ENCODE measurements at places on chromosomes 3 and 15. TPM values are rescaled to one million over a fixed set of nuclear protein-coding genes. Genes with fewer than 3 reads are reported as not detected.
A peak's percentile ranks its signal among the peaks of the same experiment; 100 is the strongest.

Gene RYR3
- 7.9 TPM for total RNA-seq

Gene GNB4
- total RNA-seq: 113 TPM

Gene CELSR3
- total RNA-seq: 0.26 TPM

Gene NRG4
- total RNA-seq: not detected

Gene NDUFB5
- total RNA-seq: 181 TPM

Gene SERPINI1
- total RNA-seq: 0.34 TPM

GRCh38 chr3:169865176-169865767 is 4.5 kb downstream of the LRRC31 start:
- no peak for DNase-seq
- no peak overlapping the region for H3K4me3 ChIP-seq
- no peaks in the 10 kb centered on the region for H3K36me3 ChIP-seq
- H3K27ac ChIP-seq: no peak overlapping the region
- no peaks in the 10 kb centered on the region for H3K27me3 ChIP-seq

- no peaks in the 10 kb centered on the region for H3K4me1 ChIP-seq
- H3K27ac ChIP-seq: no peak overlapping the region
- no peaks in the 10 kb centered on the region for H3K36me3 ChIP-seq
Observed at GRCh38 chr3:131568460-131568859, 65.7 kb upstream of the MRPL3 start.

GRCh38 chr3:172391592-172392302 is 56.5 kb downstream of the GHSR start:
- peak overlapping the region; percentile 74 for H3K27ac ChIP-seq
- H3K4me3 ChIP-seq: no peak overlapping the region
- peak; percentile 87 for DNase-seq
- H3K36me3 ChIP-seq: peaks cover 5% of the 10 kb centered on the region
- peaks cover 32% of the 10 kb centered on the region for H3K4me1 ChIP-seq

GRCh38 chr3:173411375-173411973 is 13.9 kb downstream of the NLGN1 start:
- DNase-seq: no peak
- peaks cover 3% of the 10 kb centered on the region for H3K27me3 ChIP-seq
- H3K27ac ChIP-seq: no peak overlapping the region
- H3K4me1 ChIP-seq: no peaks in the 10 kb centered on the region

DNA sequence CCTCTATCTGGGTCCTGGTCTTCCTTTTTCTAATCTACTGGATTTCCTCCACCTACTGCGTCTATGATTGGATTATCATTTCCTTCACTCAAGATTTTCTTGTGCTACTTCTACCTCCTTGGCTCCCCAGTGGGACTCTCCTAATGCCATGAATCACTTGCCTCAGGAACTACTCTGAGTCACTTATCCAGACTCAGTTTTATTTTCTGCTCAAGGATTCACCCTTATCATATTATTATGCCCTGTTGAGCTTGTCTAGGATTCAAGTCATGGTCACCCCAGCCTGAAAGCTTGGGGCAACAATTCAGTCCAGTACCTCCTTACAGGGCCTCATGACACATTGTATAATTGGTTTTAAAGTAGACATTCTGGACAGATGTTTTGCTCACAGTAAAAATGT is 968.1 kb downstream of the ROBO1 start:
- H3K4me1 ChIP-seq: peaks cover under 1% of the 10 kb centered on the region
- H3K27ac ChIP-seq: no peak overlapping the region
- H3K36me3 ChIP-seq: no peaks in the 10 kb centered on the region
- H3K4me3 ChIP-seq: no peak overlapping the region
- DNase-seq: no peak

GRCh38 chr3:70703305-70704102 is 391.1 kb upstream of the MDFIC2 start:
- H3K36me3 ChIP-seq: no peaks in the 10 kb centered on the region
- H3K27ac ChIP-seq: no peak overlapping the region
- peaks cover 6% of the 10 kb centered on the region for H3K4me1 ChIP-seq
- no peak for DNase-seq
- no peaks in the 10 kb centered on the region for H3K27me3 ChIP-seq

DNA sequence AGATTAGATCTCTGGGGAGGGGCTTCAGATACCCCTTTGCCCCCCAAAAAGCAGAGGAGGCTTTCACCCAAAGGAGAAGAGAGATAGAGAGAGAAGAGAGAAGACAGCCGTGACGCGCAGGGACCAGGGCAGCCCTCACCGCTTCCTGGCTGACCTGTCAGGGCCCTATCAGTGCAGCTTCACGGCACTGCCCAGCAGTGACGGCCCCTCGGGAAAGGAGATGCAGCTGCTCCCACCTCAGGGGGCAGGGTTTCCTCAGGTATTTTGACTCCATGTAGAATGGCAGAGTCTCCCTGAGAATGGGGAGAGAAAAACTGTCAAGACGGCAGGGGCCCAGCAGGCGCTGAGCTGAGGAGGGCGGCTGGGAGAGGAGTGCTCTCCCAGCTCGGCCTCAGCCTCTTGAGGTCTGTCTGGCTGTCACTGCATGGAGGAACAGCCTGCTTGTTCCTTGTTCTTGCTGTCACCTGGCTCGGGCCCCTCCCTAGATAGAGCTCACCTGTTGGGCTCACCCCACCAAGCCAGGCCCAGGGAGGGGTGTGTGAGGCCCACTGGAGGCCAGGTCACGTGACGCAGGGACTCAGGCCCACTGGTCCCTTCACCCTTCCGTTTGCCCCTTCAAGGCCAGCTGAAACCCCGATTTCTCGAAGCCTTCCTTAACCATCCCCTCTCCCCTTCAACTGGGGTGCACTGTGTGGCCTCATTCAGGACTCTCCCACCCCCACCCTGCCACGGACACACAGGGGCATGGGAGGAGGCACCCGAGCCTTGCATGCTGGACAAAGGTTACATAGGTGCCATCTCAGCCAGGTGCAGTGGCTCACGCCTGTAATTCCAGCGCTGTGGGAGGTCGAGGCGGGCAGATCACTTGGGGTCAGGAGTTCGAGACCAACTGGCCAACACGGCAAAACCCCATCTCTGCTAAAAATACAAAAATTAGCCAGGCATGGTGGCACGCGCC is 28.2 kb downstream of the LOXL1 start:
- no peak for DNase-seq
- no peaks in the 10 kb centered on the region for H3K27me3 ChIP-seq
- H3K36me3 ChIP-seq: no peaks in the 10 kb centered on the region
- no peak overlapping the region for H3K4me3 ChIP-seq

- H3K27me3 ChIP-seq: no peaks in the 10 kb centered on the region
- H3K36me3 ChIP-seq: no peaks in the 10 kb centered on the region
- no peak for DNase-seq
- no peak overlapping the region for H3K27ac ChIP-seq
- H3K4me1 ChIP-seq: peaks cover 20% of the 10 kb centered on the region
- H3K4me3 ChIP-seq: no peak overlapping the region
Observed at GRCh38 chr3:54759166-54759565, 168.7 kb downstream of the LRTM1 start.

- H3K27ac ChIP-seq: no peak overlapping the region
- H3K4me3 ChIP-seq: no peak overlapping the region
- DNase-seq: no peak
- H3K36me3 ChIP-seq: no peaks in the 10 kb centered on the region
- no peaks in the 10 kb centered on the region for H3K27me3 ChIP-seq
Observed at GRCh38 chr15:69661871-69662644, 209.4 kb downstream of the RPLP1 start.

DNA sequence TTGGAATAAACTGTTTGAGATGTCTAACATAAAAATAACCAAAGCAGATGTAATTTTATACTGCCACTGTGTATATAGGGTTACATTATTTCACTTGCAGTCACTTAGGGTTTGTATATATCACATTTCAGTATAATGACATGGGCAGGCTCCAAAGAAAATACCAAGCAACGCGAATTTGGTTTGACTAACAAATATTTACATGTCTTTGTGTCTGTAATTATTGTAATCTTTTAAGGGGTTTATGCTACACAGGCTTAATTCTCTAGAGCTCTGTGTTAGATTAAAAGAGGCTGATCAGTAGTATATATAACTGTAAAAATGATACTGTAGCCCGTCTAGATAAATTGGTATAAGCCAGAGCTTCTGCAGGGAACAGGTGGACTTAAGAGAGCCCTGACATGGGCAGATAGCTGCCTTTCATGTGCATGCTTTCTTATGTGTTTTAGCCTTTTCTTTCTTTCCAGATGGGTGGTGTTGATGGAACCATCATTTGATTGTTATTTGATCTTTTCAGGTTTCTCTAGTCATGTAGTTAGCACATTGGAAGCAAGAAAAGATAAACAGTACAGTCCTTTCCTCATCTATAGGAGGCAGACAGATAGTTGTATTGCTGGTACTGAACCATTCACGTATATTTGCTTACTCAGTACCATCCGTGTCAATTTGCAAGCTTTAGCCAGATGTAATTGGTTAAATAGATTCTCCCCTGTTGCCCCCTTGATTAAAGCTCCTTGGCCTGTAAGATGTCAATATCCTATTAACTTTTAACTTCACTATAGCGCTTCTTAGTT is 86.1 kb downstream of the GALK2 start:
- no peak for DNase-seq
- no peak overlapping the region for H3K27ac ChIP-seq
- no peaks in the 10 kb centered on the region for H3K27me3 ChIP-seq
- no peaks in the 10 kb centered on the region for H3K4me1 ChIP-seq
- H3K36me3 ChIP-seq: no peaks in the 10 kb centered on the region
- no peak overlapping the region for H3K4me3 ChIP-seq

- H3K27ac ChIP-seq: no peak overlapping the region
- H3K4me3 ChIP-seq: no peak overlapping the region
- H3K36me3 ChIP-seq: no peaks in the 10 kb centered on the region
- no peaks in the 10 kb centered on the region for H3K27me3 ChIP-seq
- no peaks in the 10 kb centered on the region for H3K4me1 ChIP-seq
Observed at GRCh38 chr3:75272691-75273090, 391.4 kb upstream of the FRG2C start.

Measured in SJSA1 (cell line).